Eye (tissue), 1 donor: ENCODE measurements at places on chromosomes 1 and 21.

GRCh38 chr1:25926731-25927496 lies 20.7 kb upstream of the STMN1 start:
- peak; percentile 70 for DNase-seq

GRCh38 chr1:154500533-154500932 lies 1.5 kb upstream of the TDRD10 start:
- DNase-seq = no peak

DNA sequence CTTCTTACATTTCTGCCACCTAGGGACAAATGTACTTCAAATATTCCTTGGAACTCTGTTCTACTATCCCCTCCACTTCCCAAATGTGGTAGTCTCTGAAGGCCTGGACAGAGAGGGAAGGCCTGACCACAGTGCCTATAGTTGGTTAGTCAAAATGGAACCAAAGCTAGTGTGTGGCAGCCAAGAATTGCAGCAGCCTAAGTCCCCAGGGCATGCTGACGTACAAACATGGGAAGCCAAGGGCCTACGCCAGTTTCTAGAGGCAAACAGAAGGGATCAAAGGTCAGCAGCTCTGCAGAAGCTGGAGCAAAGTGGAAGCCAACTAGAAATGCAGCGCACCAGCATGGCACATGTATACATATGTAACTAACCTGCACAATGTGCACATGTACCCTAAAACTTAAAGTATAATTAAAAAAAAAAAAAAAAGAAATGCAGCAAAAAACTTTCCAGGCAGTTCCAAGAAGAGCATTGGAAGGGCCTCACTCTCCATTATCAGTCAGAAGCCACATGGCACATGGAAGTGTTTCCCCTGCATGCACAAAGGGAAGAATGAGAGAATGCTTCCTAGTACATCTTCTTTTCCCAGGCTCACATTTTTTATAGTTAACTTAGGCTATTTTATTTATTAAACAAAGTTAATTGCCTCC lies 39.4 kb upstream of the GADD45A start:
- DNase-seq = peak; percentile 79

- no peak for DNase-seq
These were observed 6.2 kb downstream of the LIN9 start for GRCh38 chr1:226302731-226303130.

GRCh38 chr1:3657578-3658230 lies 5.4 kb downstream of the TP73 start:
- DNase-seq = no peak
